ENCODE measurements at places on chromosomes 12 and 14. TPM values are rescaled to one million over a fixed set of nuclear protein-coding genes. Genes with fewer than 3 reads are reported as not detected.
A peak's percentile ranks its signal among the peaks of the same experiment; 100 is the strongest.

DNA sequence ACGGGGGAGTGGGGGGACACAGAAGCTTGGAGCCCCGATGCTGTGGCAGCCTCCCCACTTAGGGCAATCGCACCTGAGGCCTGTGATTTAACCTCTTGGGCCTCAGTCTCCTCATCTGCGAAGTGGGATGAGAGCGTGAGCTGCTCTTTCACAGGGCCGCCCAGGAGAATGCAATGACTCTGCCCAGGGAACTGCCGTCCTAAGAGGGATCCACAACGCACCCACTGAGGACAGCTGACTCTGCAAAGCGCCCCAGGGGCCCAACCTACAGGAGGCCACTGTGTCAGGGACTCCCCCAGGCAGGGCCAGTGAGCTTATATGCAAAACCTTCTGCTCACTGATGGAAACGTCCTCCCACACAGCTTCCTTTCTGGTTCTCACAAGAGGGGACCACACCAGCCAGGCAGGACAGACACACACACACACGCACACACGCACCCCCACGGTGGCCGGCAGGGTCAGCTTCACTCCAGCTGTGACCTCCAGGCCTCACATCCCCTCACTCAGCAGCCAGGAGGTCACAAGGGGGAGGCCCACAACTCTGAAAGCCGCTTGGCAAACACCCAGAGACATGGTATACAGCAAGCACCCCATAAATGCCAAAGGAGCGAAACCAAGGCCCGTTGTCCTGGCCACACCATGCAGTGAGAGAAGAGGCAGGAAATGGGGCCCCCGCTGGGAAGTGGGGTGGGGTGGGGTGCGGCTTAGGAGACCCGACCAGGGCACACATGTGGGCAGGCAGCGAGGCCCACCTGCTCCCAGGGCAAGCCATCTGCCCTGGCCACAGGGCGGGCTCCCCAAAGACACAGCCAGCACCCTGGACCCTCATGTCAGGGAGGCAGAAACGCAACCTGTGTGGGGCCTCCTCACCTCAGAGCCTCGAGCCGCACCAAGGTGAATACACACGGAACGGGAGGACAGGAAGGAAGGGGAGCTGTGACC lies 73.3 kb downstream of the NCOR2 start:
- DNase-seq, result no peak

GRCh38 chr12:56590237-56590830 lies 39.8 kb downstream of the BAZ2A start:
- DNase-seq, result no peak

DNA sequence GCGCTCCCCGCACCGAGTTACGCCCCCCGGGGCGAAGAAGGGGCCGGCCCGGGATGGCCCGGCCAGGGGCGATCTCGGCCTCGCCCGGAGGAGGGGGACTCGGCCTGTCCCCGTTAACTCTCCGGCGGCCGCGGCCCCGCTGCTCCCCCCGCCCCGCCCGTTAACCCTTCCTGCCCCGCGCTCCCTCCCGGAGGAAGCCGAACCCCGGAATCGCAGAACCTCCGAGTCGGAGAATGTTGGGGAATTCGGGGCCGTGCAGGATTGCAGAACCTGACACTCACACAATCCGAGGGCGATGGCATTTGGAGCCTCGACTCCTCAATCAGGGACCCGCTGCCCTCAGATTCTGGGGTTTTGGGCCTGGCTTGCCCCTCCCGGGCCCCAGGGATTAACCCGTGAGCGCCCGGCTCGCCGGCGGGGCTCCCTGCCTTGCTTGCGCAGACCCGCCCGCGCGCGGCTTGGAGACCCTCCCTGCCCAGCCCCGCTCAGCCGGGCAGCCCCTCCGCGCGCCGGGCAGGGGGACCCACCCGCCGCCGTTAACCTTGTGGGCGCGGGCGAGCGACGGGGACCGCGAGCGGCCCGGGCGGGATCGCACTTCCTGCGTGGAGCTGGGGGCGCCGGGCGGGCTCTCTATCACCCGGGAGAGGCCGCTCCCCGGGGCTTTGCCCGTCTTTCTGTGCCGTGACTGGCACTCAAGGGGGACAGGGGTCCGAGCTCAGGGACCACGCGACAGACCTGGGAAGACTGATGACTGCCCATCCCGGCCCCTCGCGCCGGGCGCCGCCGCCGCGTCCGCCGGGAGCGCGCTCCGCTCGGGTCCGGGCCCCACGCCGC lies 18.8 kb downstream of the BEGAIN start:
- no peak for DNase-seq

DNA sequence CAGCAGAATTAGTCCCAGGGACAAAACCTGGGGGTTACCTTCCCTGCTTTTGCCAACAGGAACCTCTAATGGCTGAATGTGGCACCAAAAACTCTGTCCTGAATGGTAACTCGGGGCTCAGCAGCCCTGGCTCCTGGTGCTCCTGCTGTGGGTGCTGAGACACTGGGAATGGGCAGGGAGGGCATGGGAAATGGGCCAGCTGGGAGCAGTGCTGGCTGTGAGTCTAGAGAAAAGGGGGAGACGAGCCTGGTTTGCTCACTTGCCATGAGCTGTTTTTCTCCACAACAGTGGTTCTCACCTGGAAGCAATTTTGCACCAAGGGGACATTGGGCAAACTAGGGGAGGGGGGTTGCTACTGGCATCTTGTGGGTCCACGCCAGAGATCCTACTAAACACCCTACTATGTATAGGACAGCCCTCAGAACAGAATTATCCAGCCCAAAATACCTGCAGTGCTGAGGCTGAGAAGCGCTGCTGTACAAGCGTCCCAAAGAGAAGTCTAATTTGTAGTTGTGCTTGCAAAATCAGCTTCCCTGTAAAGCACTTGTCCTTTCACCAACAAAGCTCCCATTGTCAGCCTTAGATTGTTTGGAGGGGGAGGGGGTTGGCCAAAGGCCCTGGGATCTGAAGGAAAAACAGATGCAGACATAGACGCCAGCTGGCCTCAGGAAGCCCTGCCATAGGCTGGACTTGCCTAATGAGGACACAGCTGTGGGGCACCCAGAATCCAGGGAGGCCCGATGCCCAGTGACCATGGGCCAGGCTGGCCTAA lies 3.6 kb downstream of the LRRC74A start:
- no peak for DNase-seq

DNA sequence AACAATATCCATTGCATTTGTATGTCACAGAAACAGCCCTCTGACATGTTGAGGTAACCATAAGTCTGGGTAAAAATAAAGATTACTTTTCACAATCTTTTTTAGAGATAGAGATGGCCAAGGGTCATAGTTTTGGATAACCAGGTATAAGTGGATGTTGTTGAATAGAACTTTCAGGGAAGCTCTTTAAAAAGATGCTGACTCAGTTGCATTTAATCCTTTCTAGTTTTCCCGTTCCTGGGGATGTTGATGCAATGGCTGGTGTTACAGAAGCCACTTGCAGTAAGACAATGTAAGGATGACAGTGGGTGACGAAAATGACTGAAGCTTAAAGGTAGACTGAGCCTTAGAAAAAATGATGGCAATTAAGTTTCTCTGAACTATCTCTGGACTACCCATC lies 1473.7 kb downstream of the AACS start:
- DNase-seq, result no peak

- DNase-seq, result peak; percentile 48
Measured at GRCh38 chr14:39033371-39033770, 69.7 kb downstream of the SEC23A start.

- DNase-seq, result peak; percentile 72
Measured at GRCh38 chr12:80472911-80473500, 29.0 kb downstream of the PTPRQ start.

- no peak for DNase-seq
Measured at GRCh38 chr14:68653804-68654203, 139.1 kb downstream of the ZFP36L1 start.

DNA sequence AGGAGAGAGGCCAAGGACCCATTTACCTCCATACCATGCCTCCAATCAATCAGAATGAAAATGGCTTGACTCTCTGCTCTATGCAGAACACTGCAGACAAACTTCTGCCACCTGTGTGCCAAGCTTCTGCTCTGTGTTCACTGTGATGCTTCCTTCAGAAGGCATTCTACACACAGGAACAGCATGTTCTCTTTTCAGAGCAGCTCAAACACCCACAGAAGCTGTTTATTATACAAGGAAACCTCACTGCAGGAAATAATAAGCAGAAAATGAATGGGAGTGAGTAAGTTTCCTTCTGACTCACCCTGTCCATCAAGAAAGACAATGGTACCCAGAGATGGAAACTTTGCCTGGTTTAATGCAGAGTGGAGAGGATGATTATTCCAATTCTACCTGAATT lies 2.4 kb upstream of the ESR2 start:
- no peak for DNase-seq

DNA sequence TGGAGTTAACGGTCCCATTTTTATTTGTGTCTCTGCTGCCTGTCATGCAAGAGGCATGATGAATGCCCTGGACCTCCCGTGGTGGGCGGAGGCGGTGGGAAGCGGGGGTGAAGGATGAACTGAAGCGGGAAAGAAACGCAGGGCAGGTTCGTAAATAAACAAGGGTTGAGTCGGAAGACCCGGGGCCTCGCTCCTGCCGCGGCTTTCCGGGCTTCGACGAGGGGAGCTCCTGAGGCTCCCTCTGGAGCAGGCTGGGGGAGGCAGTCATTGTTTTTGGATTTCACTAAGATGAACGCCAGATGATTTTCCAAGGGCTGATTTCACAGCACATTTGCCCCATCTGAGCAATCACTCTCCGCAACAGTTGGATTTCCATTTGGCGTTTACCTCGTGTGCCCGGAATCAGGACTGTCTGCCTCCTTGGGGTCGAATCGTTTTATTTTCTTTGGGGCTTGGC lies 130.2 kb downstream of the SLC38A6 start:
- peak; percentile 56 for DNase-seq

DNA sequence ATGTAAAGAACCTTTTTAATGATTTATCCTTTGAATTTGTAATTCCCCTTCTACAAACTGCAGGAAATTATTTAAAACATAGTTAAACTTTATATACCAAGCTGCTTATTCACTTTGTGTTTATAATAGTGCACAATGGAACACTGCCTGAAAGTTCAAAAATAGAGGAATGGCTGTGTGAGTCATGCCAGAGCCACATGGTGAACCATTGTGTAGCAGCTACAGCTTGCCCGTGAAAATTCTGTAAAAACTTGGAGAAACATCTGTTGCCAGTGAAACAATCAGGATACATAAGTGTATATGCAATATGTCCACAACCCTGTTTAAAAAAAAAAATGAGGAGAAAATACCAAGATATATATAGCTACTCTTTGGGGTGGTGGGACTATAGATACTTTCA lies 59.5 kb downstream of the VEZT start:
- DNase-seq, result peak; percentile 87

DNA sequence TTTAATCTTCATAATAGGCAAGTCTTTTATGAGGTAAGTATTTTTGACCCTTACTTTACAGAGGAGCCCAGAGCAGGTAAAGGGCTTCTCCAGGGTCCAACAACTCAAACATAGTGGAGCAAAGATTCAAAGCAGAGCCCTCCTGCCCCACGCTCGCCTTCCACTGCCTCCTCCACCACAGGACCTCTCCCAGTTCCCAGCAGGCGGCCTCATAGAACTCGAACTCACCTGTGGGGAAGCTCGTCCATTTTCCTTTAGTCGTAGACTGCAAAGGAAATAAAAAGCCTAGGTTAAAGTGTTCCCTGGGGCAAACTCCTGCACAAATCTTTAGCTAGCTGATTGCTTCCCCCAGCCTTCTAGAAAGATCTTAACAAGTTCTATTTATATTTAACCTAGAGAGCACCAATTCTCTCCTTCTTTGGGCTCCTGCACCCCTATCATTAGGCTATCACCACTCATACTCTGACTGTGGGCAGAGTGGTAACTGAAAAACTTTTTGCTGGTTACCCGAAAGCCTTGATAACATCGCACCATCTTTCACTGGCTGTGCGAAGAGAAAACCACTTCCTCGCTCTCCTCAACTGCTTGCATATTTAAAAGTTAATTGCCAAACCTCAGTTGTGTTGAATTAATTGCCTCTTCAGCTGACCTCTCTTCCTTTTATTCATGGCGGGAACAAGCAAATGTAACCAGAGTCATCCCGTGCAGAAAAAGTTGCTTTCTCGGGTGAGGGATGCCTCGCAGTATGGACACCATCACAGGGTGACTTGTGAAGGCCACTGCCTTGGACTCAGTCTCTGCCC lies 299.6 kb downstream of the DPF3 start:
- no peak for DNase-seq

DNA sequence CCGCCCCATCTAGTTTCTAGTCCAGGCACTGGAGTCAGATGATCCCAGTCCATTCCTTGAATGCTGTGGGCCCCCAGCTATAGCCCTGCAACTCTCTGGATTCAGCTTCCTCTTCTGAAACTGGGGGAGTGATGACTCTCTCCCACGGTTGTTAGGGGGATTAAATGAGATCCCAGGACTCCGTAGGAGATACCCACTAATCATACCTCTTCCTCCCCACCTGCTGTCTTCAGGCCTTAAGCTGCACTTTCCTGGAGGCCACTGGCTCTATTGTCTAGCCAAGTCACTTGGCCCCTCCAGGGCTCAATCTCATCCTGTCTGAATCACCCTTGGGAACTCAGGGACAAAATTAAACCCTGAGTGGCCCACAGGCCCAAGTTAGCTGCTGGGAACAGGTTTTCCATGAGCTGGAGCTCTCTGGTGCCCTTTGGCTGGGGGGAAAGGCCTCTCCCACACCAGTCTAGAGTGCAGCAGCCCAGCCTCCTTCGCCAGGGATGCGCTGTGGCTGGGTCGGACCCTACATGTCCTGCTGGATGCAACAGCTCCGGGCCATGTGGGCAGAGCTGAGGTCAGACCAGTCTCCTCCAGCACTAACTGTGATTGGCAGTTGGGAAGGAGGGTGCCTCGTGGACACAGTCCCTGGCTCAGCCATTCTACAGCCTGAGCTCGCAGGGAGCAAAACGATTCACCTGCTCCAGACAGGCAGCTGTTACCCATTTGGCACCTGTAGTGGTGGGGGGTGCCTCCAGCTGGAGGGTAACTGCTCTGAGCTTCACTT lies 6.0 kb upstream of the ASB2 start:
- DNase-seq, result no peak

GRCh38 chr14:50301914-50302313 lies 10.1 kb downstream of the L2HGDH start:
- no peak for DNase-seq

DNA sequence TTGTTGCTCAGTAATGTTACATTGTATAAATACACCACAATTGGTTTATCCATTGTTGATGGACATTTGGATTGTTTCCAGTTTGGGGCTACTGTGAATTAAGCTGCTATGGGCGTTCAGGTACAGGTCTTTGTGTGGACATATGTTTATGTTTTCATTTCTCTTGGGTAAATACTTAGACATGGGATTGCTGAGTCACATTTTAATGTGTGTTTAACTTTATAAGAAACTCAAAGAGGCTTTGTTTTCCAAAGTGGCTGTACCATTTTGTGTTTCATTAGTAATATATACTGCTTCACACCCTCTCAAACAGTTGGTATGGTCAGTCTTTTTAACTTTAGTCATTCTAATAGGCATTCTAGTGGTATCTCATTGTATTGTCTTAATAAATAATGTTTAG lies 225.0 kb downstream of the SPTSSA start:
- no peak for DNase-seq

The OTOGL gene
- total RNA-seq, result 0.53 TPM

The CCDC91 gene
- 19.3 TPM for total RNA-seq

The IRAK4 gene
- total RNA-seq, result 9.9 TPM

The FZD10 gene
- not detected for total RNA-seq

The FGF23 gene
- total RNA-seq, result not detected

The SPSB2 gene
- total RNA-seq, result 4.9 TPM

The RFX4 gene
- 0.07 TPM for total RNA-seq

All from astrocyte (in vitro differentiated cells and primary cell).